HFF-Myc (cell line): ENCODE measurements at places on chromosomes 3 and 15.

DNA sequence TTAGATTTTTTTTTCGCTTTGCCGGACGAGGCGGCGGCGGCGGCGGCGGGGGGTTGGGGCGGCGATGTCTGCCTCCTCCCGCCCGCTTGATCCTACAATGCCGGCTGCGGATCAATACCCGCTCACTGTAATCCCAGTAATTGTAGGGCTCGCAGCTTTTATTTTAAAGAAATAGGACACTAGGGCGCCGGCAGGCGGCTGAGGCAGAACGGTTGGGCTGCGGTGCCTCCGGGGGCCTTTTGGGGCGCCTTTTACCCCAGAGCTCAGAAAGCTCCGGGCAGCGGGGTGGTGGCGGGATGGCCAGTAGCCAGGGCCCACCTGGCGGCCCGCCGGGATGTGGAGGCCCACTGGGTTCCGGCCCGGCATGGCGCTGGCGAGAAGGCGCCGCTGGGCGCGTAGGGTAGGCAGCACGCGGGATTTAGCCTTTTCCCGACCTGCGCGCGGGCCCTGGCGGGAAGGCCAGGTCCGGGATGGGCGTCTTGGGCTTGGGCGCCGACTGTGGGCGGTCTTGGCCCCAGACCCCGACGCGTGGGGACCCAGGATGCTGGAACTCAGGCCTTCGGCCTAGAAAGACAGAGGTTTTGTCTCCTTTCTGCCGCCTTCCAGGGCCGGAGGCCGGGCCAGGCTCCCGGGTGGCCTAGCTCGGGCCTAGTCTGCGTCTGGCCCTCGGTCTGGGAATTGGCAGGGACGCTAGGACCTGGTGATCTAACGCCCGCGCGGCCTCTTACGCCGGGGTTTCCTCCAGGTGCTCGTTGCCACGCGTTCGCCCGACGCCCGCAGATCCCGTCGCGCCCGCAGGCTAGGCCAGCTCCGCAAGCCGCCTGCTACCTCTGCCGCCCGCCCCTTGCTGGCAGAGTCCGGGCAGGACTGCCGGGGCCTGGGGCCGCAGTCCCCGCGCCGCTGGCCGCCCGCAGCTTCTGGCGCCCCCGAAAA is 15.5 kb upstream of the ONECUT1 start:
- no peak for DNase-seq

DNA sequence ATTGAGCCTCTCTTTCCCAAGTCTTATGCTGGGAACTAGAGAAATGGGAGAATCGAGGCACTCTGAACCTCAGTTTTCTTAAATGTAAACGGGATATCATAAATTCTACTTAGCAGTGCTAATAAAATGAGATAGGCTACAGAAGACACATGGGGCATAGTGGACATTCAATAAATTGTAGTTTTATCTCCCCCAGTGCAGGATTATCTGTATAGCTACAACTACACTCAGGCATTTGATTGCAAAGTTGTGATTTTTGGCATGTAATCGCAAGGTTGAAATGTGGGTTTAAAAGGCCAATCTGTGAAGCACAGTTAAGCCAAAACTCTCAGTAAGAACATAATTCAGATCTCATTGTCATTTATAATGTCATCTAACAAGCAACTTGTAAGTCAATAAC is 413.7 kb upstream of the LMCD1 start:
- no peak for DNase-seq

DNA sequence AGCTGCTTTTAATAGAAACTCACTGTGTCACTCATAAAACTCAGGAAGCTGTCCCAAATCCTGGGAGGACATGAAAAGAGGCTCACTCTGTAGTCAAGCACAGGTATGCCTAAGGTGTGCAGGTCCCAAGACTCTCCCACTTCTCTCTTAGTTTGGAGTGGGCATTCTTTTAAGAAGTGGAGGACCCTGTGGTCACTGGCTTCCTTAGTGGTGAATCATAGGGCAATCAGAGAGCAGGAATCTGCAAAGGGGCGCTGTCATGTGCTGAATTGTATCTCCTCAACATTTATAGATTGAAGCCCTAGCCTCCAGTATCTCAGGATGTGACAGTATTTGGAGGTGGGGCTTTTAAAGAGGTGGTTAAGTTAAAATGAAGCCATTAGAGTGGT is 47.2 kb upstream of the ZBTB38 start:
- no peak for DNase-seq

- DNase-seq: no peak
These were observed 222.2 kb upstream of the GADL1 start for GRCh38 chr3:31116651-31117050.

DNA sequence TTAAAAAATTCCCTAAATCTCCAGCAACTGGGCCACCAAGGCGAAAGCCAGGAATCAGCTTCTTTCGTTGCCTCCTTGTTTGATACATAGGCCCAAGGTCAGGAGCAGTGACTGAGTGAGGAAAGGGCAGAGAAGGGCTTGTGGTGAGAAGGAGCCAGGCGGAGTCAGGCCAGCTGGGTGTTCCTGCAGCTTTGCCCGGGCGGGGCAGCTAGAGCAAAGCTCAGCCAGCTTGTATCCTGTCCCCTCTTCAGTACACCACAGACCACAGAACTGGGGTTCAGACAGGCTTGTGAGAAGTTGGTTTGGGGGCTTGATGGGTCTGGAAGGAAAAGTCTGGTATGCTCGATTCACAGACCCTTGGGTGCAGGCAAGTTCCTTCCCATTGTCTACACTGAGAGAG is 52.6 kb downstream of the CCK start:
- DNase-seq: no peak

DNA sequence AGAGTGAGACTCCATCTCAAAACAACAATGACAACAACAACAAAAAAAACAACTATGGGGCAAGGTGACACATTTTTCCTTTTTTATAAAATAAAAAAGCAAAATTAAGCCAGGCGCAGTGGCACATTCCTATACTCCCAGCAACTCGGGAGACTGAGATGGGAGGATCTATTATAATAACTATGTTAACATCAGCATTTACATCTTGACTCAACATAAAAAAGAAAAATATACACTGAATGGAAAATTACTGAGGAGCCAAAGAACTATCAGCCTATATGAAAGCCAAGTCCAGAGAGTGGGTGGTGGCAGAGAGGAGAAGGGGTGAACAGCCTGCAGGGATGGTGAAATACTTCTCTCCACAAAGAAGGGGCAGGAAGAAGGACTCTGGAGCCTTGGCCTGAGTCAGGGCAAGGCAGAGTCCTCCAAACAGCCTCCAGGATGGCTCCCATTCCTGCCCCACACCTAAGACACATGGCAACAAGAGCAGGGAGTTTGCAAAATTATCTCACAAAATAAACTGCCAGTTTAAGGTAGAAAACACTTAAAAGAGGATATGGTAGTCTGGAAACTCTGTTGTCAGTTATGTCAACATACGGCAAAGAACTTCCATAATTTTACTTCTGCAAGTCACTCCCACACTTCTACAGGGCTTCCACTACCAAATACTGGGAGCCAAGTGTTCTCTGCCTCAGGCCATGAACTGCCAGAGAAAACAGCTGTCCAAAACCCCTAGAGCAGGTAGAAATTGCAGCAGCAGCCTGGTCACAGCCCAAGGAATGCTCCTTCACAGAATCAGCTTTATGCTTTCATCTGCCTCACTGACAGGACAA is 25.9 kb downstream of the HSPBAP1 start:
- DNase-seq: no peak

DNA sequence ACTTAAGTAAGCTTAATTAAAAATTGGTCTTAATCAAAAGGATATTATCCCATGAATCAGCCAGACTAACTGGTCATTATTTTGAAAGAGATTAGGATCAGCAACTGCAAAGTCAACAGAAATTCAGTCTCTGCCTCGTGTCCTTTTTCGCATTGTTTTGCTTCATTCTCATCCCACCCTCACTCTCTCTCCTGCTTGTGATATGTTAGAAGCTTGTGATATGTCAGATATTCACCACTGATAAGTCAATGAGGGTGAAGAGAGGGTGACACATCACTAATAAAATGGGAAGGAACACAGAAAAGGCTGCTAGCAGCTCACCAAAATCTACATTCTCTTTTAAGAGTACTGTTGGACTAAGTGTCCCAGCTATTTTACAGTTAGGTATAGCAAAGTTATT is 146.1 kb downstream of the SUCNR1 start:
- DNase-seq: no peak

DNA sequence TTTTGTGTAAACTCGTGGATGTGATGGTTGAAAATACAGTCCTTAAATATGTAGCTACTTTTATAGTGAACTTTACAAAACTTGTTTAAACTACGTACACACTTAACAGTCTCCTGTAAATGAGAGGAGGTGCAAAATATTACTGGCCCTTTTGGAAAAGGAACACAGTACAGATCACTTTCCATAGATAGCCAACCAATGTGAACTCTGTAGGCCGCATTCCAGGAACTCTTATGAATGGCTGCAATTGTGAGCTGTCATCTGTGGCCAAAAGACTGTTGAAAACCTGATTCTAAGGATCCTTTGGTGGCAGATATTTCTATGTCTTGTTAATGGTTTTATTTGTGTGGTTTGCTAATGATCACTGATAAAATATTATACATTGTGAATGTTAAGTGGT is 6.2 kb downstream of the TSC22D2 start:
- no peak for DNase-seq

DNA sequence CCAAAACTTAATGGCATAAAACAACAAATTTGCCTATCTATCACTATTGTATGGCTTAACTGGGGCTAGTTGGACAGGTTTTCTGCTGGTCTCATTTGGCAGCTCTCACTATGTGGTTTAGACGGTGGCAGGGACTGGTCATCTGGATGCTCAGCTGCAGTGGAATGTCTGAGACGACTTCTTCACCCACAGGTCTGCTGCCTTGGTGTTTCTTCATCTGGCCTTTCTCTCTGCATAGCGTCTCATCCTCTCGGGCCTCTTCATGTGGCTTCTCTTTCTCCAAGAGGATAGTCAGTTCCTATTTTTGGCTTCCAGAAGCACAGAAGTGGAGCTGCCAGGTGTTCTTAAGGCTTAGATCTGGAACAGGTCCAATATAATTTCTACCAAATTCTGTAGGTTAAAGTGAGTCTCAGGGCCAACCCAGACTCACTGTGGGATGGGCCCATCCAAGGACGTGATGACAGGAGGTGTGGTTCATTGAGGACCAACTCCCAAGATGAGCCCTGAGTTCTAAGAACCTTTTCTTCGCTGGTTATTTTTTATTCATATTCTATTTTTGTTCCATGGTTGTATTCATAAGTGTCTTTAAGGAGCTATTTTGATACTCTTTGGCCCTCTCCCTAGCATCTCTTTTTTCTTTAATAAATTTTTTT is 18.6 kb downstream of the UBE2Q2 start:
- DNase-seq: no peak

GRCh38 chr3:71786217-71786549 is 1.2 kb upstream of the PROK2 start:
- DNase-seq: no peak

DNA sequence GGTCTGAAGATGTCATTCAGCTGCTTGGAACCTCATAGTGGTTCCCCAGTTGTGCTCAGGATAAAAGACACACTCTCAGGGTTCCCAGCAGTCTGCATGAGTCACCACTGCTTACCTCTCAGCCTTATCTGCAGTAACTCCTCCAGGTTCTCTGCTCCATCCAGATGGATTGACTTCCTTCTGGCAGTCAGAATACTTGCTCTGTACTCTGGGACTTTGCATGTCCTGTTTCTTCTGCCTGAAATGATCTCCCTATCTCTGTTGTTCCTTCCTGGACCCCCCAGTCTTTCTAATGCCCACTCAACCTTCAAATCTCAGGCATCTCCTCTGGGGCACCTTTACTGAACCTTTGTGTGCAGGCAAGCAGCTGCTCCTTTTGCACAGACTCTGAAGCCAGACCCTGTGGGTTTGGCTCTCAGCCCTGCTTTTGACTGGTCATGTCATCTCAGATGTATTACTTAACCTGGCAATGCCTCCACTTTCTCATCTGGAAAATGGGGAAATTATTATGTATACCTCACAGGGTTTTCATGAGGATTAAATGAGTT is 38.4 kb downstream of the ITPR1 start:
- DNase-seq: no peak

DNA sequence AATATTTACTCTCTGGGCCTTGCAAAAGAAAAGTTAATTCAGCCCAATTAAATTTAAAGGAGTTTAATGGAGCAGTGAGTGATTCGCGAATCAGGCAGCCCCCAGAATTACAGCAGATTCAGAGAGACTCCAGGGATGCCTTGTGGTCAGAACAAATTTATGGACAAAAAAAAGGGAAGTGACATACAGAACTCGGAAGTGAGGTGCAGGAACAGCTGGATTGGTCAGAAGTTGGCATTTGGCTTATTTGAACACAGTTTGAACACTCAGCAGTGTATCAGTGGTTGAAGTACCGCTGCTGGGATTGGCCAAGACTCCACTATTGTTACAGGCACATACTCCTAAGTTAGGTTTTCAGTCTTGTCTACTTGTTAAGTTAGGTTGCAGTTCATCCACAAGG is 145.0 kb upstream of the GAP43 start:
- DNase-seq: no peak

- DNase-seq: no peak
These were observed 13.8 kb upstream of the GATA2 start for GRCh38 chr3:128506754-128507153.

GRCh38 chr15:101394056-101394630 is 95.4 kb downstream of the PCSK6 start:
- no peak for DNase-seq

- no peak for DNase-seq
These were observed 234.4 kb upstream of the LRTM1 start for GRCh38 chr3:55162031-55162795.

- no peak for DNase-seq
These were observed 72.8 kb upstream of the AADACL2 start for GRCh38 chr3:151660885-151661284.

DNA sequence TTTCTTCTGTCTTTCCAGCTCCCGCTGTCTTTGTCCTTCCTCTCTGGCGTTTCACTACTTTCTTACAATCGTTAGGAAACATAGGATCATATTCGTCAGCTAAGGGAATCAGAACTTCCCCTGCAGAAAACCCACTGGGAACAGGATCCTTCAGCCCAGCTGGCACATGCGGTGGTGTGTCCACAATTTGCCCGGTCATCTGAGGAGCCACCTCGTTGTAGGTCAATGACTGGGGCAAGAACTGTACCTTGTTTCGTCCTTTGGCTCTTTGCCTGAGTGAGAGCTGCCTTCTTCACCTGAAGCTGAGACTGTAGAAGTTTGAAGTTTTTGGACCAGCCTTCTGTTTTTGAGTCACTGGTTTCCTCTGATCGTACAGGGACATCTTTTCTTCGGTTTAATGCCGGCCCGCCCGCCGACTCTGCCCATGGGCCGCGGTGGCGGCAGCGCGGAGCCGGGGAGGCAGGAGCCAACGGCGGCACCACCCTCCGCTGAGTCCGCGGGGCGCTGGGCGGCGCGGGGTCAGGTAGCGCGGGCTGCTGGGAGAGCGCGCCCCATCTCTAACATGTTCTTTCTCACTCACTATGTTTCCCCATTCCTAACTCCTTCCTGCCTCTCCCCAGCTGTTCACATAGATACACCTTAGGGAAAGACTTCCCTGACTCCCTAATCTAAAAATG is 214.1 kb upstream of the NANOGP8 start:
- DNase-seq: no peak

DNA sequence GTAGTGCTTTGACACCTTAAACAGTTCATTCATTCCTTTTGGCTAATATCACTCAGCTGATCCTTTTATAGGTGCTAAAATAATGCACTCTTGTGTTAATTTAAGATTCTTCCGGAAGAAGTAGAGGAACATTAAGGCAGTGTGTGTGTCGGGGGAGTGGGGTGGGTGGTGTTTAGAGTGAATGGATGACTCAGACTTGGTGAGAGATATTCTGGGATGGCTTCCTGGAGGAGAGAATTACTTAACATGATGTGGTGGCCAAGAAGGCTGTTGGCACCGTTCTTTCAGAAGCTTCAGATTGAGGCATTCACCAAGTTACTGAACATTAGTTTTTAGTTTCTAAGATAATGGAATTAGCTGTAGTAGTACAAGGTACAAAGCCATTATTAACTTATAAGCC is 125.6 kb upstream of the ROPN1 start:
- DNase-seq: no peak
